ENCODE measurements at places on chromosomes 3 and 15. TPM values are rescaled to one million over a fixed set of nuclear protein-coding genes. Genes with fewer than 3 reads are reported as not detected.

The COLQ gene
- 1.9 TPM for total RNA-seq

The SLC15A2 gene
- 4.1 TPM for total RNA-seq

The NMNAT3 gene
- 17.3 TPM for total RNA-seq

The A4GNT gene
- not detected for total RNA-seq

The MAP6D1 gene
- 2.1 TPM for total RNA-seq

The HIGD2B gene
- not detected for total RNA-seq

DNA sequence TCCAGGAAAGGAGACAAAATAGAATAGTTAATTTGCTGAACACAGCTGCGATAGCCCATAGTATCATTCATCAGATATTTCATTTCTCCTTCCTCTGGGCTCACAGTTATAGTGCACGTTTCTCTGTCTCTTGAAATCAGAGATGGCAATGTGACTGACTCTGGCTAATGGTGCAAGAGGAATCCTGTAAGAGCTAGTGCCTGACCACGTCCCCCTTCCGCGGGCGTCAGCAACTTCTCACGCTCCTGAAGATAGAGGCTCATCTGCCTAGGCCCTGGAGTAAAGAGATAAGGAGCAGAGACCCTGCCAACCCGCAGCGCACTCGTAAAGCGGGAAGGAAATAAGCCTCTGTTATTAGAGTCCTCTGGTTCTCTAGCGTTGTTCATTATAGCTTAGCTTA lies 391.8 kb downstream of the VPS13C start:
- no peak for DNase-seq

GRCh38 chr15:100141311-100142001 lies 200.3 kb downstream of the ADAMTS17 start:
- no peak for DNase-seq

- no peak for DNase-seq
Measured at GRCh38 chr3:111541391-111541790, 606 bp upstream of the CD96 start.

GRCh38 chr3:151579571-151580270 lies 118.9 kb upstream of the IGSF10 start:
- peak; percentile 20 for DNase-seq
